Bronchial epithelial cell (primary cell): ENCODE measurements at places on chromosomes 2 and 18.

DNA sequence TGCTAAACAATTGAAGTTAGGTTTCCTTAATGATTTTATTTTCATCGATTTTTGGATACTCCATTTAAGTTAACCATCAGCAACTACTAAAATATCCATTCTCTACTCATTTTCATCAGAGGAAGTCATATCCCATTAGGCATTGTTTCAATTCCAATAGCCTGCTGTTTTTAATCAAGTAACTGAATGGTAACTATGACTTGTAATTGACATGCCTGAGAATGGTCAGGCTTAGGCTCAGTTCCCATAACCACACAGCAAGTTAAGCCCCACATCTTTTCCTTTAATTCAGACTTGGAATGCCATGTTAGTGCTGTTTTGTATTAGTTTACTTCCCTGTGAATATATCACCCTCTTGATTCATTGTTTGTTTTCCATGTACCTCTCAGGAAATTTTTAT, 398.8 kb downstream of the ARHGAP15 start:
- no peak for DNase-seq

DNA sequence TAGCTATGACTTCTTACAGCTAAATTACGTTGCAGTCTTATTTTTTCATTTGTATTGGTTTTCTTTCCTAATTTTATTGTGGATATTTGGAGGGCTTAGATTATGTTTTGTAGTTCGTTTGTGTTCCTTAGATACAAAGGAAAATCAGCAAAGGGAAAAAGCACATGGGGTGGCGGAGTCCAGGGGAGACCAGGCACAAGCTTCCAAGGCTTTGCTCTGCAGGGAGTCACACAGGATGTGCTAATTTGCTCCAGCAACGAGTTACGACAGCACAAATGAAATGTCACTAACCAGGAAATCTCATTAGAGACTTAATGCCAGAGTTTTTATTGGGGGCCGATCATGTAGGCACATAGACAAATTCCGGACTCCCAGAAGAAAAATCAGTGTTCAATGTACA, 60.5 kb upstream of the CABYR start:
- DNase-seq = no peak

DNA sequence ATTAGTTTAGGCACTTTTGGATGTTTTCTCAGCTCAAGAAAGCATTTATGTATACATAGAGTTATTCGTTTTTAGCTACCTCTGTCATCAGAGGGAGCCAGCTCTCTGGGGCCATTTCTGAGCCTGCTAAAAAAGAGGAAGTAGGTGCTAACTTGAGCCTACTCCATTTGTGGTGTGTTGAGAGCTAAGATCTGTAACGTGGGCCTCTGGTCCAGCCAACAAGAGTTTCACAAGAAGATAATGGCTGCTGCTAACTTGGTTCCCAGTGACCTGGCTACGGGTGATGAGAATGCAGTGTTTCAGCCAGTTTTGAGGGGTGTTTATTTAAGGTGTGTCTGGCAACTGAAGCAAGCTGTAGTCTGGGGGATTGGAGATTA, 182.5 kb downstream of the PRKCE start:
- DNase-seq = no peak

DNA sequence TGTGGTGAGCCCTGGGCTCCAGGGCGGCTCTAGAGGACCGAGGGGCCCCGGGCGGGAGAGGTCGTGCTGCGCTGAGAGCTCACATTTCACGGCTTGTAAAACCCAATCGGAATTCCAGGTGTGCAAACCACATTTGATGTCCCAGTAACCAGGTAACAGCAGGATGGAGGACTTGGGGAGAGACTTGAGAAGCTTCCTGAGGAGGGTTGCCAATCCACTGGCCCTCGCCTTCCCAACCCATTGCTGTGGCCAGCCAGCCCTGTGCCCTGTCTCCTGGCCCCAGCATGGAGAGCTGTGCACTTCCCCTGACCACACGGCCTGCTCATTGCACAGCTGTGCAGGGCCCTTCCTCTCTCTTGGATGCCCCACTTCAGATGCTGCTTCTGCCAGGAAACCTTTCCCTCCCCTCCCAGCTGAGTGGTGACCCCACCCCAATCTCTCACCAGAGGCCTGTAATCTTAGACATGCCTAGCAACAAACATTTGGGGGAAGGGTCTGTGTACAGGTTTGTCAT, 39.6 kb downstream of the ASB1 start:
- DNase-seq = no peak

- DNase-seq = no peak
These were observed 30.6 kb downstream of the CFAP221 start for GRCh38 chr2:119574864-119575263.

GRCh38 chr2:109435901-109436598, 177.7 kb downstream of the SEPTIN10 start:
- peak; percentile 15 for DNase-seq

GRCh38 chr2:6956566-6956965, 39.4 kb downstream of the RNF144A start:
- no peak for DNase-seq

GRCh38 chr18:13017247-13017875, 26.2 kb downstream of the CEP192 start:
- DNase-seq = no peak

DNA sequence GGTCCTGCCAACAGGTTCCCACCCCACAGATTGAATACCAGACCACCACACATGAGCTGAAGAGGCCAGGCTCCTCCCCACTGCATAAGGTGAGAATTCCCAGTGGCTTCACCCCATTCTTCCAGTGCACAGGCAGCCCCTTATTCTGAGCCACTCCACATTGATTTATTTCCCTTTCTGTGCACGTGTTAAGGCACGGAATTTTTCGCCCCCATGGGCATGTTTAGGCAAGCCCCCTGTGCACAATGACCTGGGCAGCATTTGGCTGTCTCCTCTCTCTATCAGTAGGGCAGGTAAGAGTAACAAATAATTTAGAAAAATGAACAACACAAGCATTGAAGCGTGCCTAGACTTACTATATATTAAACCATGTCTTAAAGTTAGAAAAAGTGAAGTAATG, 15.2 kb upstream of the CHAC2 start:
- peak; percentile 65 for DNase-seq

GRCh38 chr2:114405247-114406116, 37.0 kb upstream of the DPP10 start:
- DNase-seq = no peak

GRCh38 chr18:79476031-79476917, 80.5 kb downstream of the NFATC1 start:
- no peak for DNase-seq

GRCh38 chr2:69201259-69201658, 185.8 kb downstream of the GFPT1 start:
- DNase-seq = no peak

- no peak for DNase-seq
These were observed 17.7 kb downstream of the MAP2 start for GRCh38 chr2:209441541-209441940.

DNA sequence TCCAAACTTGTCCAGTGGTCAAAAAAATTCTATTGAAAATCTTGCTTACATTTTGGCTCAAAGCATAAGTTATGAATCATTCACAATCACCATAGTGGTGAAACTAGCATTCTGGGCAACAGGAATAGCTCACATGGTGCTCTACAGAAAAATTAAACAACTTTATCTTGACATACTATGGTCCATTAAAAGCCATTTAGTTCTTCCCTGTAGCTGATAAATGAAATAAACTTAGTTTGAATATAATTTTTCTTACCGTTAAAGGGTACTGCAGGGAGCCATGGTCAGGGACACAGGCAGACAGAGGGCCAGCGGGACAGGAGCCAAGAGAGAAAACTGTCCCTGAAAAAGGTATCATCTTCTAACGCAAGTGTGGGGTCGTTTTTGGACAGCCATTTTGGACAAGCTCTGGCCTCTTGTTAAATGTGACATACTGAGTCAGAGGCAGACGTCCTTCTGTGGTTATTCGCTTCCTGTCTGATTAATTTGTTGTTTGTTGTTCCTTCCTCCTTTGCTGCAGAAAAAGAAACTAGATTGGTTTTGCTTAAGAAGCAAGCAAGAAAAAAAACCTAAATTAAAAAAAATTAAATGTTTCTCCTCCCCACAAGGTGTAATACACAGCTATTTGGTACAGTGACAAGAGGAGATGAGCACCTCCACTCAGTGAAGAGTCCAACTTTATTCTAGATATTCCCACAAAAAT, at the start of gene WIPF1:
WIPF1 (minus strand) TSS at position 460 of the 703 bp plus-strand sequence. CDS start 12,231 bp downstream, outside the sequence.
- peak; percentile 80 for DNase-seq

- no peak for DNase-seq
These were observed 145.7 kb downstream of the CERS6 start for GRCh38 chr2:168601741-168602140.

GRCh38 chr2:64654063-64654811, 524 bp upstream of the SERTAD2 start:
- DNase-seq = peak; percentile 46

- no peak for DNase-seq
These were observed 59.4 kb downstream of the ALPK2 start for GRCh38 chr18:58569490-58569911.

DNA sequence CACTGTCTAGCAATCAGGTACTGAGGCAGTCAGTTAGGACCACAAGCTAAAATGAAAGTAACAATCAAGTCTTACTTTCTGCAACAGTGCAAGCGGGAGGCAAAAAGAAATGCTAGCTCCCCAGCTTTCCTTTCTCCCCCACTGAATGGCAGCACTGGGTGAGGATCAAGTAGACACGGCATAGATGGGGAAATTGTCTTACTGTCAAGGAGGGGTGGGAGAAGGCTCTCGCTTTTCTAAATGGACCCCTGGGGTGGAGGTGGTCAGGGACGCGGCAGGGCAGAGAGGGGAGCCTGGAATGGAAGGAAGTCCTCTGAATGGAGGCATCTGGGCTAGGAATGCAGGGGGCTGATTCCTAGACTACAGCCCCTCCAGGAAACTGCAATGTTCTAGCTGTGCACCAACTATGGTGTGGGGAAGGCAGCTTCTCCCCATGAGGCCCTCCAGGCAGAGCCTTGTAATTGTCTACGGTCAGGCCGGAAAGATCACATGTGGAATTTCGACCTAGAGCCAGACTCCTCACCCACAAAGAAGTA, 24.3 kb downstream of the METTL8 start:
- no peak for DNase-seq

GRCh38 chr2:216345846-216346245, 26.4 kb downstream of the MARCHF4 start:
- DNase-seq = no peak

DNA sequence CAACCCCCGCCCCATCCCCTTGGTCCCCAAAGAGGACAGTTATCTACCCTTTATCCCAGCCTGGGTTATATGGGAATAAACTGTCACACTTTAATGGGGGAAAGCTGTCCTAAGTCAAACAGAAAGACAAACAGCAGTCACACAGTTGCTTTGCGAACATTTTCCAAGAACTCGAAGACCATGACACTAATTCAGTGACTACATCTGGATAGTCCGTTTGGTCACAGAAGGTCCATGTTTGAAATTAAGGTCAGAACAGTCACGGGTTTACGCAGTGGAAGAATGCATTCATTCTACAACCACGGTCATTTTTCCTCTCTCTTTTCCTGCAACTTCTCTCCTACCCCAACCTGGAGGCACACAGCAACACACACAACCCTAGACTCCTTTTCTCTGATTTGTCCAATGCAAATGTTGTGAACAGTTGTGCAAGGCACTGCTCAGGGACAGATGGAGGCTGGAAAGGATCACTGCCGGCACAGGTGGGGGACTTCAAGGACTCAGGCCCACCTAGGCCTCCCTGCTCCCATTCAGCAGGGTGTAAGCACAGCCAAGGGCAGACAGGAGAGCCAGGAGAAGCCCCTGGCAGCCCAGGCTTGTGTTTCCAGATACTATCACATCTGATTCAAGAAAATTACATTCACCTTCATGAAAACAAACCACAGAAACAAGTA, 39.9 kb downstream of the ZNF516 start:
- DNase-seq = no peak

GRCh38 chr2:83394134-83394904, 1064.8 kb downstream of the SUCLG1 start:
- DNase-seq = no peak

- no peak for DNase-seq
These were observed 100.5 kb upstream of the SPRED2 start for GRCh38 chr2:65532937-65533336.

GRCh38 chr2:16664052-16664731, 1.4 kb downstream of the CYRIA start:
- DNase-seq = peak; percentile 37

GRCh38 chr2:113183264-113183663, 9.5 kb downstream of the PSD4 start:
- DNase-seq = no peak

DNA sequence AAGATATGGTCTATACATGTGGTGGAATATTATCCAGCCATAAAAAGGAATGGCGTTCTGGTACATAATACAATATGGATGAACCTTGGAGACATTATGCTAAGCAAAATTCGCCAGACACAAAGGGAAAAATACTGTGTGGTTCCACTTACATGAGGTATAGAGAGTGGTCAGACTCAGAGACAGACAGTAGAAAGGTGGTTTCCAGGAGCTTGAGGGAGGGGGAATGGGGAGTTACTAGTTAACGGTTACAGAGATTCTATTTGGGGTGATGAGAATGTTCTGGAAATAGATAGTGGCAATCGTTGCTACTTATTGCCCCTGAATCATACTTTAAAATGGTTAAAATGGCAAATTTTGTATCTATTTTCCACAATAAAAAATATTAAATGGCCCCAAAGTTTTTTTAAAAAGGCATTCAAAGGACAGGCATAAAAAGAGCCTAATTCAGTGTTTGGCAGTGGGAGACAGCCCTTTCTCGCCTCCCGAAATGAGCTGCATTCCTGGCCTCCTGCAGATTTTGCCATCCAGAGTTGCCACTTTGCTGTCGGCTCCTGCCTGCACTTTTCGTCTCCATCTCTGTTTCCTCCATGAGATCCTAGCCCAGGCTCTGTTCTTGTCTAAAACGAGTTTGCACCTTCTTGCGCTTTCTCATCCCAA, 13.5 kb downstream of the TNFRSF11A start:
- no peak for DNase-seq

- DNase-seq = no peak
These were observed 27.0 kb upstream of the ACVR1 start for GRCh38 chr2:157903151-157903550.
